NCI-H2081 treated with DMSO at 0.1 percent for 48 hours (cell line): ENCODE measurements at places on chromosomes 4 and X.

GRCh38 chr4:184349283-184350039 lies 124.9 kb downstream of the IRF2 start:
- DNase-seq: no peak

- no peak for DNase-seq
Measured at GRCh38 chrX:30892591-30892990, 3.5 kb upstream of the TAB3 start.

DNA sequence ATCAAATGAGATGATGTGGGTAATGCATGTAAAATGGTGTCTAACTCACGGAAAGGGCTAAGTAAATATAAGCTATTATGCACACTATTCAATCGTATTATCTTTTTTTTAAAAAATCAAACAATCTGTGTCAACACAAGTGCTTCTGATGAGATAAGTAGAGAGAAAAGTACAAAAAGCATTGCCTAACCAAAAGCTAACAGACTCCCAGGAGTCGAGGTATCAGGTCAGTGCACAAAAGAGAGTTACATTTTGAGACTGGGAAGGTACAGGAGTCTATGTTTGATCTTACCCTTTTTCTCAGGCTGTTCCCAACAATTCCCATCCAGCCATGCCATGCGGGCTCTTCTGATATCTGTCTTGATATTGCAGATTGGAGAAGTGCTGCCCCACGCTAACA lies 203.3 kb upstream of the ZIC3 start:
- no peak for DNase-seq

GRCh38 chr4:78137532-78137931 lies 80.4 kb downstream of the FRAS1 start:
- no peak for DNase-seq

- no peak for DNase-seq
Measured at GRCh38 chr4:184857441-184858121, 31.8 kb upstream of the ACSL1 start.

DNA sequence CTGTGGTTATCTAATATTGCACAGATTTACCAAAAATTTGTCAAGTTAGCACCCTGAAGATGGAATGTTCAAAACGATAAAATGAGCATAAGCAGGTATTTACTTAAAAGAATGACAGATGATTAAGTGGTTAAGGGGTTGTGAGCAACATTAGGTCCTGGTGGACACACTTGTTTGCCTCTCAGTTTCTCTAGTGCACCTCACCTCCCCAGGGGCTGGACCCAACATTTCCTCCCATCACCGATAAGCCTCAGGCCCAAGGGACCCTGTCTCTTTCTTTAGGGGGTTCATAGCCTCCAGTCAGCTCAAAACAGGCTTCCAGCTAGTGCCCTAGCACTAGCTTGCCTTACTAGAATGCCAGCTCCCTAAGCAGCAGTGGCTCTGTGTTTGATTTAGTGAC lies 88.0 kb downstream of the ATP11C start:
- DNase-seq: no peak
